ENCODE measurements at places on chromosomes 7 and 10.

DNA sequence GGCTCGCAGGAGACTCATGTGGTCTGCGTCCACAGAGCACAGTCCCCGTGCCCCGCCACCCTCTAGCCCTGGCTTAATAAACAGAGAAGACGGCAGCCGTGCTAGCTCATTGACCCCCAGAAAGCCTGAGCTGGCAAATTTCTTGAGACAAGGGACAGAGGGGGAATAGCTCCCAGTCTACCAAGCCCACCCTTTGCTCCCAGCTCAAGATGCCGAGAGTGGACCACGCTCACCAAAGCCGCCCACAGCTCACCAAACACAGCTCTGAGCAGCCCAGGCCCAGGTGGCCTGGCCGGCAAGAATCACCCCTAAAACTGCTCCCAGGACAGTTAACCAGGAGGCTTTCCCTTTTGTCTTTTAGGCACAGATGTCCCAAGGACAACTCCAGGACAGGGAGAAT, 5.4 kb downstream of the PDGFA start:
- no peak for DNase-seq

DNA sequence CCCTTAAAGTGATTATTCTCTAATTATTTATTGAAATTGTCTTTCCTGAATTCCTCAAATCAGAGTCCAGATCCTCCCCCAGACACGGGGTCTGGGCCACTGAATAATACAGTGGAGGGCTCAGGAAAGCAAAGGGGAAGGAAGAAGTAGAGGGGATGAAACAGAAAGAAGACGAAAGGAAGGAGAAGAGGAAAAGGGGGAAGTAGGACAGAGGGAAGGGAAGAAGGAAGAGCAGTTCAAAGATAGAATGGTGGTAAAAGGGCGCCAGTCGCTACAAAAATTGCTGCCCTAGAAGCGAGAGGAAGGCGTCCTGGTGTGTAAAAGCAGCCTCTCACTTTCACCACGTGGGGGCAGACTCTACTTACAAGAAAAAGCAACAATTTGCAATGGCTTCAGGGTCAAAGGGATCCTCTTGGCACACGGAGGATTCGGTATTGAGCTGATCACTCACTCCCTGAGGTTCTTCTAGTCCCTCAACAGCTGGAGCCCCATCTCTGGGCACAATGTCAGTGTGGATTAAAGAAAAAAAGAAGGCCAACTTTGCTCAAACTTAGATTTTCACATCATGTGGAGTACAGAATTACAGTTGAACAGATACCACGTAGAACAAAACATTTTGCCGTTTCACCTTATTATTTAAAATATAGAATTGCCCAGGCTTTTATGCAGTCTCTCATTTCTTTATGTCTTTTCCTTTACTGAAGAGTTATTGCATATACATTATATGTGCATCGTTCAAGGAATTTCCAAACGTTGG, 31.4 kb upstream of the NPVF start:
- DNase-seq: peak; percentile 92

DNA sequence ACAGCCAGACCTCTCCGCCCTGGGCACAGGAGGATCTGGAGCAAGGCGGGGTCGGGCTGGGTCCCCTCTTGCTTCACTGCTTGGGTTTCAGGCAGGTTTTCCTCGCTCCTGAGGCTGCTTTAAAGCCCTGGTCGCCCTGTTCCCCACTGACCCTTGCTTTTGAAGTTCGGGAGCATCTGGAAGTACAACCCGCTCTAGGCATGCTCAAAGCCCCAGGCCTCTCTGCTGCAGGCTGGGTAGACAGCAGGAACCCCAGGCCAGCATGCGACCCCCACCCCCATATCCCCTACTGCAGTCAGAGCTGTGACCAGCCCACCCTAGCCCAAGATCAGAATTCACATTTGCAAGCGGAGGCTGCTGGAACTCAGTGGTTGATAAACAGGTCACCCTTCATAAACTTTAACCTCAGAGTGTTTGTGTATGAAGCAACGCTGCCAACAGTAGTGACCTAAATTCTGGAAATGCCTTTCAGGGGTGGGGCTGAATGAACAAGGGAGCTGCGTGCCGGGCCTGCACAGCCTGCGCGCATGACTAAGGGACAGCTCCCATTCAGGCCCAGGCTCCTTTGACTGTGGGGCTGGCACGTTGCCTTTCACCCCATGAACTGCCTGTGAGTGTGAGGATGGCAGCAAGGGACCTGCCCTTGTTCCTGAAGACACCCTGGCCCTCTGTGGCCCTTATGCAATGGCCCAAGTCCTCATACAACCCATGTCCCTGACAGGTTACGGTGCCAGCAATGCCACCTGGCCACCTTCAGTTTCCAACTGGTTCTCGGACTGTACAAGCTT, 52.5 kb downstream of the PROSER2 start:
- no peak for DNase-seq

- DNase-seq: no peak
Observed at GRCh38 chr7:82789883-82790609, 346.5 kb upstream of the CACNA2D1 start.

GRCh38 chr7:20741801-20742200, 44.9 kb downstream of the SP8 start:
- no peak for DNase-seq

GRCh38 chr10:120375666-120376065, 81.4 kb upstream of the PLPP4 start:
- no peak for DNase-seq

DNA sequence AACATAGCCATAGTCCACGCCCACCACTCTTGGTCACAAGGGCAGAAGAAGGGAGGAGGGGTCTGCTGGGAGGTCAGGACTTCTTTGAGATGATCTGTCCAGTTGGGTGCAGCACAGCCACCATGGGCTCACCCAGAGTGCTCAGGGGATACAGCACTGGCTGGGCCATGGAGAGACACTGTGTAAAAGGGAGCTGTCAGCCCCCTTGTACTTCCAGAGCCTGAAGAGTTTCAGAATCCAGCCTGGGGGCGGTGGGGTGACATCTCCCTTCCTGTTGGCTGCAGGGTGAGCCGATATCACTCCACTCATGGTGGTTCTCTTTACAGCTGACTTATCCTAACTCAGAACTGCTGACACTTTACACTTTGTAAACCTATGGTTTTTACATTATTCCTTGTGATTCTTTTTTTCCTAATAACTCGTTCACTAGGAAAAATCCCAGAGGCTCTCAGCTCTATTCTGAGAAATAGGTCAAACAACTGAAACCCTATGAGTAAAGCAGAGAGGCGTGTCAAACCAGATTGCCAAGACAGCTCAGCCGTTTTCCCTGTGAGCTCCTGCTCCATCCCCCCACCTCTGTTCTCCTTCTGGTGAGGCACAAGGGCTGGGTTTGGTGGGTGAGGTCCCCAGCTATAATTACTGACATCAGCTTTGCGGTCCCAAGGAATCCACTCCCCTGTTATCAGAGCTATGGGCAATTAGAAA, 3.2 kb upstream of the MRPS24 start:
- no peak for DNase-seq

DNA sequence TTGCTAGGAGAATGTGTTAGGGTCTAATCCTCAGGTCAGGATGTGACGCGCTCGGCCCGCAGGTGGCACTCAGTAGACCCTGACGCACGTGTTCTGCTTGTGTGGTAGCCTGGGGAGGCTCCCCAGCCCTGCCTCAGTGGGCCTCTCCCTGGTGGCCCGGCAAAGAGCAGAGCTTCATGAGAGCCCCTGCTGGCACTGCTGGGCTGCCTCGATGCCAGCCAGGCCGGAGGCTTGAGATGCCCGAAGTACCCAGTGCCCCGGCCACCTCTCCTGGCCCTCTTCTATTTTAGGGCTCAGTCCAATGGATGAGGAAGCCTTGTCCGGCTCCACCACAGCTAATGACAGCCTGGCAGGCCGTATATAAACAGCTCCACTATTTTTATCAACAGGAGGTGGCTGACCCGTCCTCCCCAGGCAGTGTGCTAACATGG, 42.0 kb downstream of the PRF1 start:
- DNase-seq: no peak

Data from NCI-H1105 treated with DMSO at 0.1 percent for 48 hours (cell line).